HCT116 (cell line): ENCODE measurements at places on chromosomes 4 and X. TPM values are rescaled to one million over a fixed set of nuclear protein-coding genes. Genes with fewer than 3 reads are reported as not detected.

Gene BMPR1B
- total RNA-seq, result not detected

Gene YIPF7
- not detected for total RNA-seq

Gene KIAA1210
- total RNA-seq, result not detected

Gene BTK
- total RNA-seq, result 0.37 TPM

Gene SMIM31
- not detected for total RNA-seq

Gene CDS1
- 14.6 TPM for total RNA-seq

Gene CNGA1
- 2.1 TPM for total RNA-seq

Gene ZXDB
- total RNA-seq, result 7.2 TPM

Gene CDX4
- total RNA-seq, result not detected

Gene HSPA4L
- 18.6 TPM for total RNA-seq

Gene CXCL6
- total RNA-seq, result not detected

GRCh38 chr4:83651846-83652245 lies 115.9 kb downstream of the GPAT3 start:
- no peak for DNase-seq

DNA sequence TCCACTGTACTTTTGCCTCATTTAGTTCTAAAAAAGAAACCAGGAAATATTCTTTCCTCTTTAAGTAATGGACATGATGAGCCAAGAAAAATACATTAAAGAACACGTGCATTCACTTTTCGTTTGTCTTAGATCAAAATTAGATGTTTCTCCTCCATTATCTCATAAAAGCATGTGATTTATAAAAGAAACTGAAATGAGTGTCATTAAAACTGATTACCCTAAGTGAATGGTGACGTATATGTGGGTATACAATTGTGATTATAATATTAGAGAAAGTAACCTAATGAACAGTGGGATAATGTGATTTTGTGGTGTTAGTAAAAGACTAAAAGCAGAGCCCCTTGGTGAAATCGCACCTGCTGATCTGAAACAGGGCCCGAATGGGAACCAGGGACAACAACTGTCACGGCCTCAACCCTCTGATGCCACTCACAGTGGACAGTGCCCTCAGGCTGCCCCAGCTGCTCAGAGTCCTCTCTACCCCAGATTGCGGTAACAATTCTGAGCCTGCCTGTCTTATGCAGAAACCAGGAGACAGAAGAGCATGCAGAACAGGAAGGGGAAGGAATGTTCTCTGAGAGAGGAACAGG lies 25.7 kb upstream of the HS6ST2 start:
- DNase-seq, result no peak

GRCh38 chr4:7121174-7121573 lies 53.3 kb upstream of the GRPEL1 start:
- no peak for DNase-seq

GRCh38 chrX:2788980-2789379 lies 37.1 kb downstream of the XG start:
- no peak for DNase-seq

GRCh38 chrX:19177721-19178120 lies 55.5 kb upstream of the ADGRG2 start:
- no peak for DNase-seq

DNA sequence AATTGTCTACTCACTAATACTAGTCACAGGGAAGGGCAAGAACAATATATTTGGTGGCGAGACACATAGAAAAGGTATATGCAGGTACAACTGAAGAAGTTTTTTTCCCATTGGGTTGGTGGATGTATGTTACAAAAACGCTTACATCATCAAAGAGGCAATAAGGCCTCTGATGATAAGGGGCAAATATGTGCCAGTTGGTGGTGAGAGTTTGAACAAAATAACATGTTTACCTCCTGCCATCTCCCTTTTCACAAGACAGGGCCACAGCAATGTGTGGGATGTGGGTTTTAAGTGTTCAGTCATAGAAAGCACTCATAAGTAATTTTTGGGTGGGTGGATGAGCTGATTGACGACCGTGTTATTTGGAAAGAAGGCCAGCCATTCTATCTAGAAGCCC lies 41.7 kb downstream of the PAGE2 start:
- no peak for DNase-seq

DNA sequence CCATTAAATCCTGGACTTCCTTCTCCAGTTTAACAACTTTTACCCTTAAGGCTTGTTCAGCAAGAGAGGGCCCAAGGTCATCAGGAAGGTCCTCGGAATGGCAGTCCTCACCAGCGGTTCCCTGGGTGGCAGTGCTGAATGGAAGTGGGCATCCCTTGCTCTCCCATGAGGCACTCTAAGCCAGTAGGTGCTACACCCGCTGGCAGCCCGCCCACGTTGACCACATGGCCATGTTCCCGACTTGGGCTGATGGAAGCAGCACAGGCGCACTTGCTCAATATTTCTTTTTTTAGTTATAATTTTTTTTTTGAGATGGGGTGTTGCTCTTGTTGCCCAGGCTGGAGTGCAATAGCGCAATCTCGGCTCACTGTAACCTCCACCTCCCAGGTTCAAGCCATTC lies 277.9 kb downstream of the ZC4H2 start:
- no peak for DNase-seq

GRCh38 chr4:77332696-77333270 lies 175.8 kb downstream of the CCNG2 start:
- no peak for DNase-seq

- no peak for DNase-seq
These were observed 1328.3 kb downstream of the C4orf33 start for GRCh38 chr4:130424211-130424610.

- no peak for DNase-seq
These were observed 51.8 kb downstream of the PHOX2B start for GRCh38 chr4:41696763-41697162.

DNA sequence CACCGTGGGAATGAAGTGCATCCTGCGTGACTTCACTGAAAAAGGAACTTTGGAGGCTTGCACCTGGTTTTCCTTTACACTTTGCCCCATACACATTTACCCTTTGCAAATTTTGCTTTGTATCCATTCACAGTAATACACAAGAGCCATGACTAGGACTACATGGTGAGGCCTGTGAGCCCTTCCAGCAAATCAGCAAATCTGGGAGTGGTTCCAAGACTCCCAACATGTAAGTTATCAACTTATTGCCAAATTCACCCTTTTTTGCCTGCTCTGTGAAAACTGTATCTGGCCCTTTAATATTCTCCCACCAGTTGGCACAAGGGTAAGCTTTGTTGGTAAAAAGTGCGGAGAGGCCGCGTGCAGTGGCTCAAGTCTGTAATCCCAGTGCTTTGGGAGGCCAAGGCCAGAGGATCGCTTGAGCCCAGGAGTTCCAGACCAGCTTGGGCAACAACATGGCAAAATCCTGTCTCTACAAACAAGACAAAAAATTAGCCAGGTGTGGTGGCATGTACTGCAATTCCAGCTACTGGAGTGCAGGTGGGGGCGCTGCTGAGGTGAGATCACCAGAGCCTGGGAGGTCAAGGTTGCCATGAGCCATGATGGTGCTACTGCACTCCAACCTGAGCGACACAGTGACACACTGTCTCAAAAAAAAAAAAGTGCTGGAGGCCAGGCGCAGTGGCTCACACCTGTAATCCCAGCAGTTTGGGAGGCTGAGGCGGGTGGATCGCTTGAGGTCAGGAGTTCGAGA lies 5.0 kb downstream of the PRMT9 start:
- DNase-seq, result peak; percentile 41

DNA sequence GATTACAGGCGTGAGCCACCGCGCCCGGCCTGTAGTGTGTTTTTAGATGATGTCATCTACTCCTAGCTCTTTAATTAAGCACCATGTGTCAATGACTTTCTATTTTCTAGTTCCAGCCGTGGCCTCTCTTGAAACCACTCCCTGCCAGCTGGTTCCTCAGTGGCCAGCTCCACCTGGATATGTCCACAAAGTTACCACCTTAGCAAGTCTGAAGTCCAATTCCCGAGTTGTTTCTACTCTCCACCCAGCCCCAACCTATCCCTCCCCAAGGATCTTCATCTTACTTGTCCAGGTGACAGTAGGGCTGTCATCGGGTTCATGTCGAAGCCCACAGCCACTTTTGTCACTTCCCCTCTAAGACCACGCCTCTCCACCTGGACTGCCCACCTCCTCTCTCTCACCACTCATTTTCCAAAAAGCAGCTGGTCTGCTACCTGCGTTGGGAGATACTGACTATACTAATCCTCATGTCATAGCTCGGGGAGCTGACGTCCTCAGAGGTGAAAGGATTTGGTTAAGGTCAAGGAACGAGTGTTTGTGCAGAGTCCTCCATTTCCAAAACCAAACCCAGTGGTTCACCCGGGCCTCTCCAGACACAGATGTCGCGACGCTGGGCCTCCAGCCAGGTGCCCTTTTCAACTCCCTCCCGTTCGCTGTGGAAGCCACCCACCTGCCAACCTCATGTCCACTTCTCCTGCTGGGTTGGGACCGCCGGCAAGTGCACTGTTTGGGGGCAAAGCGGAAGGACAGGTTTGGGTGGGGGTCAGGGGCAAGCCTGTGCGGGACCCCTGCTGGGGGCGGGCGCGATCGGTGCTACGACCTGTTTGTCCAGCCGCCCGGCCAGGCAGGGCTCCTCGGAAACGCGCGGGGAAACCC lies 704 bp downstream of the FAM3A start:
- DNase-seq, result no peak

DNA sequence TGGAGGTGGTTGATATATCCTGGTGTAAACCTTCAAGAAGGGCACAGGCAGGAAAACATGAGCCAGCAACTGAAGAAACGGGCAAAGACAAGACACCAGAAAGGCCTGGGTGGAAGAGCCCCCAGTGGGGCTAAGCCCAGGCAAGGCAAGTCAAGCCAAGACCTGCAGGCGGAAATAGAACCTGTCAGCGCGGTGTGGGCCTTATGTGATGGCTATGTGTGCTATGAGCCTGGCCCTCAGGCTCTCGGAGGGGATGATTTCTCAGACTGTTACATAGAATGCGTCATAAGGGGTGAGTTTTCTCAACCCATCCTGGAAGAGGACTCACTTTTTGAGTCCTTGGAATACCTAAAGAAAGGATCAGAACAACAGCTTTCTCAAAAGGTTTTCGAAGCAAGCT lies 7.2 kb downstream of the ZFP42 start:
- DNase-seq, result no peak

DNA sequence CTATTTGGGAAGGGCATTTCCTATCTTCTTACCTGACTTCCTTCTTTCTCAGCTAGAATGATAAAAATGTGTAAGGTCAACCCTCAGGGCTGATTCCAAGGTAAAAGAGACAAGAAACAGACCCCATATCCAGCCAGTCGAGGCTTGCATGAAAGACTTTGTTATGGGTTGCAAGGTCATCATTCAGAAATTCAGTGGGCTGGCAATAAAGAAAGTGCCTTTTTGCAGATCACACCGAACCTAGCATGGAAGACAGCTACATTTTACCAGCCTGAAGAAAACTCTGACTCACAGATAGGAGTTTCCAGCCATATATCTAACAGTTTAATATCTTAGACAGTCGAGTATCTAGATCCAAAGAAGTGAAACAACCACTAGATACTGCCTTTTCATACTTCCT lies 87.4 kb downstream of the PDGFC start:
- no peak for DNase-seq

DNA sequence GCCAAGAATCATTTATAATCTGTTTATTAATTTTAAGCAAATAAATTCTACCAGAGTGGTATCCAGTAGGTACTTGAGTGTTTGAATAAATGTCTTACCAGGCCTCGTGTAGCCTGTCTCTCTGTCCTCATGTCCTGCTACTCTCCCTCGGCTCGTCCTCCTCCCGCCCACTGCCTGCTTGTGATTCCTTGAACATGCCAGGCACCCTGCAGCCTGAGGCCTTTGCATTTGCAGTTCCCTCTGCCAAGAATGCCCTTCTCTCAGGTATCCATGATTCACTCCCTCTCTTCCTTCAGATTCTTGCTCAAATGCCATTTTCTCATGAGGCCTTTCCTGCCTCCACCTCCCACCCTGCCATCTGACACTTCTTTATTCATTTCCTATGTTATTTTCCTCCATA lies 209.7 kb upstream of the PRPS2 start:
- DNase-seq, result no peak

DNA sequence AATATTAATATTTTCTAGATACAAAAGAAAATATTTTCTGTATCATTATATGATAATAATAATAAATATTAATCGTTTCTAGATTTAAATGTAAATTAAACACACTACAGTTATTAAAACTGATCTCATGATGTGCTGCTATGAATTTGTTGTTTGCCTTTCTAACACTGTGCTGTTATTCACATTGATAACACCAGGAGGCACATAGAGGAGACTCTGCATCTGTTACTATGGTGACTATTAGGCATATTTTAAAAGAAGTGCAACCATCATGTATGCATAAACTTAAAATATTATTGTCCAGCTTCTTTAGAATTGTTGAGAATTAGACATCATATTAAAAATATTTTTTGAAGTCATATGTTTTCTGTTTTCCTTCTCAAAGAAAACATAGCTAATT lies 11.8 kb upstream of the PDGFC start:
- DNase-seq, result no peak

DNA sequence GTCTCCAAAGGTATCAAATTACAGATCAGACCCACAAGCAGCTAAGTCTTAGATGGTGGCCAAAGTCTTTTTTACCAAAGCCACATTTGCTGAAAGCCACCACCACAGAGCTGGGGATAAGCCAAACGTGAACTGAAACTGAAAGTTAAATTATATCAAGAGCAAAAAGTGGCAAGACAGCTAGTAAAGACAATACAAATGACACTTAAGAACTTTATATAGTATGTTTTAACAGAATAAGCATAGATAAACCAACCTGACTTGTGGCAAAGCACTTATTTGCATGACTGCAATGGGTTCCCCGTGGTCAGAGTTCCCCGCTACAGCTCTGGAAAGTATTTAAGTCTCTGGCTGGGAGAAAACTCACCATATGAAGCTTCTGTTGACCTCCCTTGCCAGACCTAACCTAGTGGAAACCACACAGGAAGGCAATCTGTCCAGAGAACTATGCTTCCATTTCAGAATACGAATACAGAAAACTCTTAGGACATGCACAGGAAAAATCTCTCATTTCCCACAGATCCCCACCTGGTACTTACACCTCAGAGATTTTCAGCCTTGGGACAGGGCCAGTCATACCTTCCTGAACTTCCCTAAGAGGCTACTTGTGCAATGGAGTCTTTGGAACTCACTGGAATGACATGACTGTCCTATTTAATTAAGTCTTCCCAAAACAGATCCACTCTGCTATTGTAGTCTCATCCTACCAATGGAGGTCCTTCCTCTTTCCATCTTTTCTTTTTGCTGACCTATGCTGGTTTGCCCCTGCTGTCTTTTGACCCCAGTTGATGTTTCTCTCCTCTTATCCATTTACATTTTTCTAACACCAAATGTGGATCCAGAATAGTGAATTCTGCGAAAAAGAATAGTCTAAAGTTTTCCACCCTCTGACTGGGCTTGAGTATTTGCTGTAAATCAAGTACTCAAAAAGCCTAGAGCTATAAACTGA lies 225.1 kb downstream of the NR3C2 start:
- DNase-seq, result no peak

- no peak for DNase-seq
These were observed 285.6 kb downstream of the ARHGAP24 start for GRCh38 chr4:85760511-85760910.
